ENCODE measurements at places on chromosomes 1 and 21.

DNA sequence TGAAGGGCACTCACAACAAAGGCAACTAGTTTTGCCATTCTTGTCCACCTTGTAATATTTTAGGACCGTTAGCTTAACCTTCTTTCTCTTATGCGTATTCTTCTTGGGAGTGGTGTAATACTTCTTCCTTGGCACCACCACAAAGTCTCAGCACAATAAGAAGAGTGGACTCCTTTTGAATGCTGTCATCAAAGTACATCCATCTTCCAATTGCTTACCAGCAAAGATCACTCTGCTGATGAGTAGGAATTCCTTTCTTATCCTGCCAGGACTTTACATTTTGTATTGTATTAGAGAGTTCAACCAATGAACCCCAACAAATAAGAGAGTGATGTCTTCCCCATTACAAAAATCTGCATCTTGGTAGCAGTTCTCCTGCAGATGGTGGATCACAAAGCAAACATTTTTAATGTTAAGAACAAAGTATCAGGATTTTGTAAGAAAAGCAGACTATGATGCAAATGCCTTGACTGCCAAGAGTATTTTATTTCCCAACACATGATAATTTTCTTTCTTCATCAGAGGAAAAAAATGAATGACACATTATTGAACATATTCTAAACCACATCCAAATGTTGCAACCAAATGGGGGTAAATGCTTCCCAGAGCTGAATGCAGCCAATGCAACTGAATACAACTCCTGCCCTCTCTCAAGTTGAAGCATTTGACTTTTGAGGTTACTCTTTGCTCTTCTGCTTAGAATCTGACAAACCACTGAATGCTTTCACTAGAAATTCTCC is 5.1 kb upstream of the ARNT start:
- peak; percentile 90 for DNase-seq

- no peak for DNase-seq
Measured at GRCh38 chr1:188194916-188195315, 1366.2 kb downstream of the PLA2G4A start.

DNA sequence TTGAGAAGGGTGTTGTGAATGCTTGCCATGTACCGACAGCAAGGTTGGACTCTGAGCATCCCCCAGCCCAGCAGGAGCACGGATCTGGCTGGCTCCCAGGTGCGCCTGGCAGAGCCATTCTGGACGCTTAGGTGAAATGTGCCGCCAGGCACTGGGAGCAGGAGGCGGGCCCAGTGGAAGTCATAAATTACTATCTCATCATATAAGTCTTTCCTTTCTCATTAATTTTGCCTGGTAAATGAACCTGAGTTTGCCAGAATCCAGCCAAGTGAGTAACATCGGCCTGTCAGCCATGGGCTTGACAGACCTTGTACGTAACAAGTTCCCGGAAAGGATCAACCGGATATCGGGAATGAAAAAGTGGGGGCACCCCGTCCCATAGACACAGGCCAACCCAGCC is 179.5 kb upstream of the ARHGEF16 start:
- DNase-seq: no peak

DNA sequence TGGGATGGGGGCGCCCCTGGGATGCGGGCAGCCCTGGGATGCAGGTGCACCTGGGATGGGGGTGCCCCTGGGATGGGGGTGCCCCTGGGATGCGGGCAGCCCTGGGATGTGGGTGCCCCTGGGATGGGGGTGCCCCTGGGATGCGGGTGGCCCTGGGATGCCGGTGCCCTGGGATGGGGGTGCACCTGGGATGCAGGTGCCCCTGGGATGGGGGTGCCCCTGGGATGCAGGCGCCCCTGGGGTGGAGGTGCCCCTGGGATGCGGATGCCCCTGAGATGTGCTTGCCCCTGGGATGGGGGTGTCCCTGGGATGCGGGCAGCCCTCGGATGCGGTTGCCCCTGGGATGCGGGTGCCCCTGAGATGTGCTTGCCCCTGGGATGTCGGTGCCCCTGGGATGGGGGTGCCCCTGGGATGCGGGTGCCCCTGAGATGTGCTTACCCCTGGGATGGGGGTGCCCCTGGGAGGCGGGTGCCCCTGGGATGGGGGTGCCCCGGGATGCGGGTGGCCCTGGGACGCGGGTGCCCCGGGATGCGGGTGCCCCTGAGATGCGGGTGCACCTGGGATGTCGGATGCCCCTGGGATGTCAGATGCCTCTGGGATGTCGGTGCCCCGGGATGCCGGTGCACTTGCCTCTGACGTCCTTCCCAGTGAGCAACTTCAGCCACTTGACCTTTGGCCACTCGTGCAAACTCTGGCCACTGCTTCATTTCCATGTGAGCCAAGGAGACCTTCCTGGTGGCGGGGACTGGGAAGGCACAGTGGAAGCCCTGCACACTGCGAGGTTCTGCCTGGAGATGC is 37.3 kb upstream of the SLC19A1 start:
- no peak for DNase-seq

DNA sequence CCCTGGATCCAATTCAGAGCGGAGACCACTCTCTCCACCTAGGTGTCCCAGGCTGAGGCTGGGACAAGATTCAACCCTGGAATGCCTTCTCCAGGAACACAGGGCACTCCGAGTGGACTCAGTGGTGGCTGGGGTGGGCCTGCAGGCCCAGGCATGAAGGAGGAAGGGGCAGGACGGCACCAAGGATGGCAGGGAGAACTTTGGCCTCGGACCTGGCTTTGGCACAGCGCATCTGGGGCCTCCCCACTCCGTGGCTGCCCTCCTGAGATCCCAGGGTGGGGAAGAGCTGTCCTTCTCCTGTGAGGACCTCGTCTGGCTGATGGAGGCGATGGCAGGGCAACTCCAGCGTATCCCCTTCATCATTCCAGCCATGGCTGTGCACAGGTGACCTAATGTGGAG is 35.6 kb downstream of the DHCR24 start:
- no peak for DNase-seq

GRCh38 chr1:9901148-9902059 is 8.7 kb downstream of the CTNNBIP1 start:
- no peak for DNase-seq

DNA sequence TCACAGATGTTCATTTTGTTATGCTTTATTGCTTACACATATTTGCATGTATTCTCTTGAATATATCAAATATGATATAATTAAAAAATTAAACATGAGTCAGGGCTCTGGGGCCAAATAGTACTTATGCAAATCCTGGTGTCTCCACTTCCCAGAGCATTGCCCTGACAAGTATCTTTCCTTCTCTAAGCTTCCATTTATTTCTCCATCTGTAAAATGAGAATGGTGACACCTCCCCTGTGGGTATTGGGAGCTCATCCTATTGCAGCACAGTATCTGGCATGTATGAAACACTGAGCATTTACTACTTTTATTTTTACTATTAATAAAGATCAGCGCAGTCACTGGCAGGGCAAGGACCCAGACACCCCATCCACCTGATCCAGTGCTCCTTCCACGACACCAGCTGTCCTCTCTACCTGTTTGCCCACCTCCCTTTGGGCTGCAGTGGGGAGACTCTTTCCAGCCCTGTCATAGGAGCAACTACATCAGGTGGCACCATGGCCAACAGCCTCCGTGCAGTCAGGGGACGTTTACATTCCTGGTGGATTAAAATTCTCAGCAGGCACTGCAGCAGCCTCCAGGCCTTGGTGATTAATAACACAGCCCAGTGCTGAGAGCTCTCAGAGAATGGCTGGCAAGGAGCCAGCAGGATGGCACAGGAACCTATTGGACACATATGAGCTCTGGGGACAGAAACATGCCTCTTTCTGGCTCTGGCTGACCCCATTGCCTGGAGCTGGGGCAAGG is 113.0 kb downstream of the DMRTB1 start:
- peak; percentile 88 for DNase-seq

DNA sequence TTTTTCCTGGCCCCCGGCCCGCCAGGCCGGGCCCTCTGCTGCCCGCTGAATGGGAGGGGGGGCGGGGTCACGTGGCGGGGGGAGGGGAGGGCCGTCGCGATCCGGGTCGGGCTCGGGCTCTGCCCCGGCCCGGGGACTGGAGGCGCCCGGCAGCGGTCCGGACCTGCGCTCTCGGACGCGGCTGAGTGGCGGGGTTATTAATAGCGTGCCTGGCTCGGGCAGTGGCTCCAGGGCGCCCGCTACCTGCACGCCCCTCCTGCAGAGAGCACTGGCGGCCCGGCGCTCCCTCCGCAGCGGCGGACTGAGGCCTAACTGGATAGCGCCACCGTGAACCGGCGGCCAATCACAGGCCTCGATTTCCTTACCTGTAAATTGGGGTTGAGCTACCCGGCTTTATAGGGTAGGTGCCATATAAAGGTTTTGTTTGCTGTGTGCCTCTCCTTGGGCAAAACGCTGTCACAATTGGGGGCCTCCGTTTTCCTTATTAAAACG is 28.1 kb downstream of the AHDC1 start:
- DNase-seq: peak; percentile 65

GRCh38 chr1:164240081-164240480 is 318.9 kb upstream of the PBX1 start:
- no peak for DNase-seq

GRCh38 chr1:218401998-218402785 is 57.1 kb downstream of the TGFB2 start:
- no peak for DNase-seq

DNA sequence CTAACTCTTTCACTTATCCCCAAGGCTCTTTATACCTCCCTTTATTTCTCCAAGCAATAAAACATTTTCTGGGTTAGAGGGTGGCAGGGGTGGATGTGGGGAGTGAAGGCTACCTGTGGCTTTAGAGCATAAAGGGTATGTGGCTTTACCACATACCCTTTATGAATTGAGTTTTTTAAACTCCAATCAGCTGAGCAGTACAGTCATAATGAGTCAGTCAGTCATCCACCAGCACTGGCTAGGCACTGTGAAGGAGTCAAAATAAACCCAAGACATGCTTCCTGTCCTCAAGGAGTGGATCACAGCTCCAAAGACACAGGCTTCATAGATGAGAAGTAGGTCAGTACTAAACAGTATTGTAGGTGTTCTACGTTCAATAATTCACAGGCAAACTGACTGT is 2.6 kb upstream of the TDRD10 start:
- DNase-seq: no peak
